Adrenal gland (tissue), 19 donors: ENCODE measurements at places on chromosomes 2 and 18. TPM values are rescaled to one million over a fixed set of nuclear protein-coding genes. Genes with fewer than 3 reads are reported as not detected.
A peak's percentile ranks its signal among the peaks of the same experiment; 100 is the strongest.

GRCh38 chr2:173033084-173033483, 42.6 kb upstream of the MAP3K20 start:
- DNase-seq: no peak

The PER2 gene
- total RNA-seq: 7.8 TPM

DNA sequence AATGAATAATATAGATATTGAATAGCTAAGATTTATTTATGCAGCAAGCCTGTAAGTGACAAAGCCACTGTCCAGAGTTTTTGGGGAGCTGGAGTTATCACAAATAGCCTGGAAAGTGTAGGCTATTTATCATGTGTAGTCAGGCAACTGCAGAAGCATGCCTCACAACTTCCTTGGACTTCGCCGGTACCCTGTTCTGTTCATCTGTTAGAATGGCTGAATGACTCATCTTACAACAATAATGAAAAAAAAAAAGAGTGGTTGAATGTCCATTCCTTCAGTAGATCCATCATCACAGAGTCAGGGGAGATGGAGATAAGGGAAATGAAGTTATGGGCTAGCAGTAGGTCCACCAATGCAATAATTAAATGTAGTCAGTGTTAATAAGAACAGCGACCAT, 24.0 kb upstream of the ATP5MC3 start:
- no peak for DNase-seq

DNA sequence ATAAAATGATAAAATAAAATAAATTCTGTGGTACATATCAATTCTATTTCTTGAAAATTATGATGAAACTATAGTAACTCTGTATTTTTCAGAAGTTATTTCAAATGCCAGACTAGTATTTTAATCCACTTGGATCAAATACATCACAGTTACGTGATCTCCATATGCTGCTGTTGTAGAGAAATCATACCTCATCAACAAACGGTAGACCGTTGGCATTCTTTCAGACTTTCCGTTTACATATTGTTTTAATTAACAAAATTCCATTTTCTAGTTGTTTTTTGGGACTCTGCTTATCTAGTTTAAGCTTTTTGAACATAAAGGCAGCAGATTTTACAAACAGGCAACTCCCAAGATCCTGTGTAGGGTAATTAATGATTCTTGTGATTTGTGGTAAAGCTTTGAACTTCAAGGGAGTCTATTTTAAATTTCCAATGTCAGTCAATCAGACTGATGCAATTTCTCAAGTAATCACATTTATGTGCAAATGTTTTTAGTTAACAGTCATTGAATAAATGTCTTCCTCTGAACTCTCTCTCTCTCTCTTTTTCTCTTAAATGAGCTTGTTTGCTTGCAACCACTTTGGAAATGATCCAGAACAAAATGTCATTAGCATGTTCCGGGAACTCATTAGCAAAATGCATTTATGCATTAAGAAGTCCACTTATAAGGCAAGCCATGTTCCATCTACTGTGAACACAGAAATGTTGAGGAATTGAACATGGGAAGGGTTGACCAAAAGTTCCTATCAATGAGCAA, 31.8 kb downstream of the NYAP2 start:
- no peak for DNase-seq

GRCh38 chr18:58785171-58785805, 79.4 kb upstream of the ZNF532 start:
- DNase-seq: peak; percentile 8

GRCh38 chr2:168457190-168457895, 1.3 kb downstream of the CERS6 start:
- no peak for DNase-seq

DNA sequence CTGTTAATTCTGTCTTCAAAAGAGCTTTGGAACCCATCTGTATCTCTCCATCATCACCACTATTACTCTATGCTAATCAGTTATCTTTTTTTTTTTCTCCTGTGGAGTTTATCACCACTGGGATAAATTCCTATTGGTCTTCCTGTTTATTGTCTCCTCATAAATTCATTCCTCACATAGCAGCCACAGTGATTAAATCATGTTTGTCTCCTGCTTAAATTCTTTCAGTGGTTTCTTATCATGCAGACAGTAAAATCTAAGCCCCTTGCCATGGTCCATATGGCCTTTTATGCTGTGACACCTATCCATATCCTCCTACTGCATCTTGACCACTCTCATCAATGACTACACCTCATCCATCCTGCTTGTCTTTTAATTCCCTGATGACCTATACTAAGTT, 239.8 kb upstream of the ZEB2 start:
- DNase-seq: no peak

GRCh38 chr2:239939736-239940483, 85.2 kb downstream of the NDUFA10 start:
- no peak for DNase-seq

The FER1L5 gene
- total RNA-seq: not detected

DNA sequence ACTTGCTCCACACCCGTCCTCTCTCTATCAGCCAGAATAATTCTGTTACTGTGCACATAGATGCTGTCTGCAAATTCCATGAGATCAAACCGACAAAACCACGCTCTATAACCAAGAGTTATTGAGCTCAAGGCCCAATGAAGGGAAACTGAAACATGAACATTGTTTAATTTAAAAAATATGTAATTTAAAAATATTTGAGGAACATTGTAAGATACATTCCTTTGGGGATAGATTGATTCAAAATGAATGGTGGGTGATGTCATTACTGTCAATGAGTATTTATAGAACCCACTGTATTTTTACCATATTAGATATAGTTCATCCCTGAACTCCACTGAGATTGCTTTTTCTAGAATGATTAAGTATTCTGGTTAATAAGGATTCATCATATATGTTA, 50.4 kb downstream of the NCKAP5 start:
- DNase-seq: no peak

GRCh38 chr2:3076848-3077642, 300.6 kb downstream of the EIPR1 start:
- DNase-seq: no peak

The SLC4A3 gene
- 11.3 TPM for total RNA-seq

The RNF144A gene
- 103 TPM for total RNA-seq
